Esophagus (tissue), 2 donors: ENCODE measurements at places on chromosomes 1 and 21. TPM values are rescaled to one million over a fixed set of nuclear protein-coding genes. Genes with fewer than 3 reads are reported as not detected.

TCHH gene
- 0.13 TPM for polyA plus RNA-seq

RGS13 gene
- polyA plus RNA-seq = 0.22 TPM

ANKRD45 gene
- polyA plus RNA-seq = not detected

KIF26B gene
- polyA plus RNA-seq = 0.04 TPM

RAD54L gene
- 6.1 TPM for polyA plus RNA-seq

HSD3B2 gene
- not detected for polyA plus RNA-seq

IFNLR1 gene
- 2.2 TPM for polyA plus RNA-seq

CELA2B gene
- not detected for polyA plus RNA-seq

LMOD1 gene
- 30.2 TPM for polyA plus RNA-seq

TEDDM1 gene
- polyA plus RNA-seq = not detected

SH2D5 gene
- 0.12 TPM for polyA plus RNA-seq

FYB2 gene
- 2.0 TPM for polyA plus RNA-seq

S100A5 gene
- polyA plus RNA-seq = not detected

SLC1A7 gene
- 0.10 TPM for polyA plus RNA-seq

OR2W3 gene
- polyA plus RNA-seq = 0.12 TPM
